ENCODE measurements at places on chromosomes 7 and 10.

DNA sequence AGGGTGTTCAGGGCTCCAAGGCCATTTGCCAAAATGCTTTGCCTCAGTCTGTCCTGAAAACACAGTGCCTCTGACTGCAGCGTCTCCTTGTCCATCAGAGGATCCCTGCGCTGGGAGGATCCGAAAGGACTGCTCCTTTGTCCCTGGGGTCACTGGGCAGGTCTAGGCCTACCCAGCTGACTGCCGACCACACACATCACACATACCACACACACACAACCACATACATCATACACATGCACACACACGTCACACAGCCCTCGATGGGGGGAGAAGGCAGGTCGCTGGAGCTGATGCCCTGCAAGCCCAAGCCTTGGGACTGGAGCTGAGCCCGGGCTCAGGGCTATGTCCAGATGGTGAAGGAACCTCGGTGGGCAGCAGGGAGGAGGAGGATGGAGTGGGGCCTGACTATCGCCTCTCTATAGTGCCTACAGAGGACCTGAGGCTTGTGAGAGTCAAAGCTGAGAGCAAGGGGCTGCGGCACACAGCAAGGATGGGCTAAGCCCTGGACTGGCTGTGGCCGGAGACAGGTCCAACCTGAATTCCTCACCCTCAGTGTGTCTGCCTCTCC lies 29.1 kb downstream of the GPRIN2 start:
- DNase-seq = no peak

- DNase-seq = peak; percentile 43
Observed at GRCh38 chr10:4663162-4663992, 162.6 kb upstream of the AKR1E2 start.

GRCh38 chr7:23100697-23101096 lies 4.9 kb upstream of the KLHL7 start:
- DNase-seq = no peak

GRCh38 chr10:21173802-21174714 lies 276.9 kb upstream of the NEBL start:
- DNase-seq = peak; percentile 11

GRCh38 chr10:31700181-31700611 lies 228.4 kb downstream of the ARHGAP12 start:
- DNase-seq = no peak

DNA sequence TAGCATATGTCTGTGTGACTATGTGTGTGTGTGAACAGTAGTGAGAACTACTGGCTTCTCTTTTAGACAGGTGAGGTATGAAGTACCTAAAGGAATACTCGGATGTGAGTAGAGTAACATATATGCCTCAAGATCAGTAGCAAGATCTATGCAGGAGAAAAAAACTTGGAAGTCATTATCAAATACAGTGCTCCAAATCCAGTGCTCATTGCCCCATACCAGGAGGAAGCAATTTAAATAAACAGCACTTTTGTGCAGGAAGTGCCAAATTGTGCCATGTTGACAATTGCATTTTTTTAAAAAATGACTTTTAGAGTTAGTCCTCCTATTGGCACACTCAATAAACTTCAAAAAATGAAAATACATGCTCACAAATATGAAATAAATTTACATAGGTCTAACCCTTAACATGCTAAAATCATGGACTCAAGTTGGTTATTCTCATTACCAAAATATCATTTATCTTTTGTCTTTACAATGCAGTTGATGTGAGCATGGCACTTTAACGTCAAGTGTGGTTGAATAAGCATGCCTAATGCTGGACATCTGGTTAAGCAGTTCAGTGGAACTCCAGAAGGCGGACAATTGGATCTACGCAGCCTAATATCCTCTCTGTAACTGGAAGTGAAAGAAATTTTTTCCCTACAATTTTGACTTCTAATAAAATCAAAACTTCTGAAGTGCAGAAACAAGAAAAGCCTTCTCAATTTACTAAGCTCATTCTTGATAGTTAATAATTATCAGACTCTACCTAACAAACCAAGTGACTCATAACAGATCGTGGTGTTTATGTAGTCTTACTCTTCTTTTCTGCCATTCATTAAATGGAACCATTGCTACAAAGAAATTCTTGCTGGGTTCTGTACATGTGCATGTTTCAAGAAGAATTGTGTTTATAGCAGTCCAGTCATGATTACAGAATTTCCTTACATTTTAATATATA lies 195.2 kb downstream of the MDFIC start:
- no peak for DNase-seq

DNA sequence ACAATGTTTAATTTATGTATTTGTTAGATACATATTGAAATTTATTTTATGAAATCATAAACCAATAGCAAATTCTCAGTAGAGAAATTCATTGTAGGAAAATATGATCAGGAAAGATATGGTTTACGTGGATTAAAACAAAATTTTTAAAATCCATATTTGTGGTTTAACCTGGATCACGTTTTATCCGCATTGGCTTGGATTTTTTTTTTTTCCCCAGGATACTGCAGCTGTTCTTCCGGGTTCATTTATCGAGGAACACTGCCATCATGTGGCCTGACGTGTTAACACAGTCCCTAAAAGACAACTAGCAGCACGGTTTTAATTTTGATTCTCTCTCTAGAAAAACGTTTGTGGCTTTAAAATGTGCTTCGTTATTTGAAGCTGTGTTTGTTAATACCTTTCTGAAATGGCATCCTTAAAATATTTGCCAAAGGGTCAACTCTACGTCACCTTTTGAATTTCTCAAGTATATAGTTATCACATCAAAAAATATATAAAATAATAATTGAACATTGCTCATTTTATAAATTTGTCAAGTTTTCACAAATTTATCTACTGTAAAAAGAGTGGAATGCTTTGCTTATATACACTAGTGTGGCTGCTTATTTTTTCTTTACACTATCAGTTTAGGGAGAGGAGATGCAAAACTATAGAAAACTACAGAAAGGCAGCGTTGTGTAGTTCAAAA lies 8.7 kb upstream of the ASB4 start:
- DNase-seq = peak; percentile 50

DNA sequence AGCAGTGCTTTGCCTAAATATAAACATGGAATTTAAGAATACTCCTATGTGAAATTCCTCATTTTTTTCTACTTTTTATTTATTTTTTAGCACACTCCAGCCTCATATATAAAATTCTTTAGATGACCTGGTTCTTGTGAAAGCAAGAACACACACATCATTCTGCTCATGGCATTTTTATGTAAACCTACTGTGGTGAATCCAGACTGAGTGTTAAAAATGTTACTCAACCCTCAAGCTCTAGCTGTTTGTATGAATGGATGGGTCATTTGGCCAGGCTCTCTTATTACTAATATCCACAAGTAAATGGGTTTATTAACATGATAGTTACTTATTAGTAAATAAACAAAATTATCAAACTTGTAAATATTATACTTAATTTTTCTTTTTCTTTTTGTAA lies 551.7 kb upstream of the LRRN3 start:
- DNase-seq = no peak

GRCh38 chr7:81094952-81095351 lies 176.1 kb upstream of the SEMA3C start:
- no peak for DNase-seq

GRCh38 chr7:91557789-91558404 lies 293.7 kb downstream of the FZD1 start:
- no peak for DNase-seq

DNA sequence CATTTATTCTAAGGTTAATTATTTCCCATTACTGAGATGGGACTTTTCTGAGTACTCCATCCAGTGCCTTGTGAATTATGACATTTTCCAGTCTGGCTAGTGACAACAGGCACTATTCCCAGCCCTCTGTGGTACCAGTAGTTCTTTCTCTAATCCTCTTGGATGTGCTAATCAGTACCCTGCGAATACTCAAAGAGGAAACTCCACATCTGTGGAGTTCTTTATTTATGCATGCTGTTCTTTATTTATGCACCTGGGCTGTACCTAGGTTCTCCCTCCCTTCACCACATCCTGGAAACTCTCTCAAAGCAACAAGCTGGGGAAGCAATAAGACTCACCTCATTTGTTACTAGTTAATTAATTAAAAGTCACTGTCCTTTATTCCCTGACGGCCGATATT lies 83.5 kb downstream of the TSPAN12 start:
- DNase-seq = no peak

DNA sequence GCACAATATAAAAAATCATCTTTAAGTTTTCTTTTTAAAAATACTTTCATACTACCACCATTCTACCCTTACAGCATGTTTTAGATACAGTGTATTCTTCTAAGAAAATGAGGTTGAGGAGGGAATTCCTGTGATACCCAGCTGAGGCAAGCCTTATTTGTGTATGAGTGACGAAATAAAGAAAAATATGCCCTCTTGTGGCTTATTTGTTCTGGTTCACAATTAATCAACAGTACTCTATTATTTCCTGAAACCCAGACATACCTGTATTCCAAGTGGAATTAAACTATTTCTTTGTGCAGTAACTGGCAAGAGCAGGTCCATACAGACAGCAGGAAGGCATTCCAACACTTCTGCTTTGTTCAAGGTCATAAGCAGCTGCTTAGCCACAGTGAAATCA lies 4.5 kb upstream of the SEMA3D start:
- DNase-seq = no peak

DNA sequence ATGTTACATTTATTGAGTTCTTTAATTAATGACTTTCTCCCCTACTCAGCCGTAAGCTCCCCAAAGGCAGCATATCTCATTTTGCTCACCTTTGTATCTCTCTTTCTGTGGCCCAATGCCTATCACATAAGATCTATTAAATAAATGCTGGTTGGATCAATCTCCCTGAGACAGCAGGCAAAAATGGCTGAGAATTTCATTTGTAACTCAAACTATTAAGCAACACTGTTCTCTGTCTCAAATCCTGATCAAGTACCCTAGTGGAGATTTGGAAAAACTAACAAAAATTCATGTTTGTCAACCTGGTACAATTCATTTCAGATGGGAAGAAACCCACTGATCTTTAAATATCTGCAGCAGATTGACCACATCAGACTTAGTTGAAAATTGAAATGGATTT lies 127.4 kb downstream of the ZFAND4 start:
- no peak for DNase-seq

GRCh38 chr7:69605070-69605469 lies 6.8 kb downstream of the AUTS2 start:
- DNase-seq = no peak

- DNase-seq = no peak
Observed at GRCh38 chr7:80665526-80665925, 27.1 kb downstream of the CD36 start.

GRCh38 chr7:156752367-156753228 lies 112.0 kb downstream of the RNF32 start:
- no peak for DNase-seq

DNA sequence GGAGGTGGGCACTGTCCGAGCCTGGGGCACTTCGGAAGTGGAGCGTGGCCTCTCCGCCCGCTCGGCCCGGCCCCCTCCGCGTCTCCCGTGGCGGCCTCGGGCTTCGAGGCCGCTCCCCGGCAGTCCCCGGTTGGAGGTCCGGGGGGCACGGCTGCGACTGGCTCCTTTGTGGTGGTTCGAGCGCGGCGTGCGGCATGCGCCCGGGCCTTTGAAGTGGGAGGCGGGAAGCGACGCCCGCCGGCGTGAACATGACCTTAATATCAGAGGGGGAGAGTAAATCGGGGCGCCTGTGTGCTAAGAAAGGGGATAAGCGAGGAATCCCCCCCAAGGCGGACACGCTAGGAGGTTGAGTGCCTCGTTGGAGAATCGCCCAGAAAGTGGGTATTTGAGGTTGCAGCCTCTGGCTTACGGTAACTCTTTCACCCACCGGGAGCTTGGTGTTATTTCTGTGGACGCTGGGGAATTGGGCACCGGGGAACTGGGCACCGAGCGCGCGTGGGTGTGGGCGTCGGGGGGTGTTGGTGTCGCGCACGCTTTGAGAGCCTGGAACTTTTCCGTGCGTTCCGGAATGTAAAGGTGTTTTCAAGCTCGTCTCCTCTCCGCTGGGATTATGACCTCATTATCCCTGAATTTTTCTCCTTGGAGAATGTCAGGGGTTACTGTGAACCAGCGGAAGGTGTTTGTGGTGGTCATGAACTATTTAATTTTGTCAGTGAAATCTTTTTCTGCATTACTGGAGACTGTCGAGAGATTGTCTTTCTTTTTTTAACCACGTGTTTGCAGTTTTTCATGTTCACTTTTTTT lies 660 bp downstream of the SUV39H2 start:
- peak; percentile 45 for DNase-seq

- DNase-seq = no peak
Observed at GRCh38 chr7:107206136-107206535, 37.3 kb downstream of the HBP1 start.

- no peak for DNase-seq
Observed at GRCh38 chr7:119010635-119011034, 786.1 kb downstream of the ANKRD7 start.

GRCh38 chr7:33743594-33743993 lies 161.7 kb upstream of the BMPER start:
- no peak for DNase-seq

- DNase-seq = no peak
Observed at GRCh38 chr7:114598946-114599345, 184.3 kb downstream of the FOXP2 start.

DNA sequence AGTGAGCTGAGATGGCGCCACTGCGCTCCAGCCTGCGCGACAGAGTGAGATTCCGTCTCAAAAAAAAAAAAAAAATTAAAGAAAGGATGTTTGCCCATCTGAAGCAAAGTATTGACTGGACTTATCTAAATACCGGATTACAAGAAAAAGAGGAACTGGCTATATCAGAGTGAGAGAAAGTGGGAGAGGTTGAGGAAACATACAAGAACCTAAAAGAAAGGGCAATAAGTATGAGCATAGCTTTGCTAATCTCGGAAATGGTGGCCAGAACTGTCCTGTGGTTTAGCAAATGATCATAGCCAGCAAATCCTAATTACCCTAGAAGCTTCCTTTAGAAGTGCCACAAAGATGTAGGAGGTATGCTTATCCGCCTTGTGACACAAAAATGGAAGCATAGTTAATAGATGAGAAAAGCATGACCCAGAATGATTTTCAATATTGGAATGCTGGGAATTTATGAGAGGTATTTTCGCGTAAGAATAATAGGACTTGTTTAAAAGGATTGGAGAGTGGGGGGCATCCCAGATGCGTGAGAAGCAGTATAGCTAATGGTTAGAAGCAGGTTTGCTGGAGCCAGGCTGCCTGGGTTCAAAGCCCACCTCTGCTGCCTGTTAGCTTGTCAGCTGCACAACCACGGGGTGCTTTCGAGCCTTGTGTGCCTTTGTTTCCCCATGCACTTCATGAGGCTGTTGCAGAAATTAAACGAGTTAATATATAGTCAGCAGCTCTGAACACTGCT lies 1.2 kb upstream of the GTPBP4 start:
- no peak for DNase-seq

- no peak for DNase-seq
Observed at GRCh38 chr10:108252771-108253170, 1088.3 kb upstream of the SORCS1 start.

GRCh38 chr10:77274046-77274795 lies 363.4 kb downstream of the KCNMA1 start:
- DNase-seq = no peak
